ENCODE measurements at places on chromosomes 13 and 19.

GRCh38 chr19:1854542-1855039 lies 6.3 kb upstream of the REXO1 start:
- no peak for DNase-seq

DNA sequence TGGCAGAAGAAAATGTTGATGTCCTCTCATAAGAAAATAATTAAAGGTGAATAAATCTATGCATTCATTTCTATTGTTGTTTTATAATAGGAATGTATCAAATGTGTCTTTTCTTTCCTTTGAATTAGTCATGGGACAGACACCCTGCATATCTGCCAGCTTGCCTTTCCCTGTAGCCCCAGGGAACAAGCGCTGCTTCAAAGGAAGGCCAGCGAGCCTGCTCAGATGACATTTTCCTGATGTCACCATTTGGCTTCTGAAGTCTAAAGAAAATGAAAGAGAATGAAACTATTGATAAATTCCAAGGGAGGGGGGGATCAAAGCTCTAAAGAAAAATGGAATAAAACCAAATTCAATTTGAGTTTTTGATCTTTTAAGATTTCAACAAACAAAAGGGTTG lies 574.8 kb downstream of the IRS2 start:
- DNase-seq: no peak

DNA sequence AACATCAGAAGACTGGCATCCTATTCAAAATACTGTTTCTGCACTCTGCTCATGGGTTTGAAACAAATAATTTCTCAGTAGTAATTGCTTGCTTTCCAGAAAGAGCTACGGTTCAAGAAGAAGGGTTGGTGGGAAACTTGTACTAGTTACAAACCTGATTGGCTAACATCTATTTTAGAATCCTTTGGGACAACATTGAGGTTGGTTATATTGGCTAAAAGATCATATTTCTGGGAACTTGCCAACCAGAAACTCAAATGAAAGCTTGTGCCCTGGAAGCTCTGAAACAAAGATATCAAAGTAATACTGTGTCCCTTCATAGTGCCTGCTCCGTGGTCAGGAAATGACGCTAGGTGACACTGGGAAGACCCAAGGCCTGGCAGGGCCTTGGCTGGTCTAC lies 141.7 kb downstream of the LACC1 start:
- DNase-seq: no peak

GRCh38 chr13:50309882-50310594 lies 294.8 kb downstream of the KCNRG start:
- DNase-seq: no peak

DNA sequence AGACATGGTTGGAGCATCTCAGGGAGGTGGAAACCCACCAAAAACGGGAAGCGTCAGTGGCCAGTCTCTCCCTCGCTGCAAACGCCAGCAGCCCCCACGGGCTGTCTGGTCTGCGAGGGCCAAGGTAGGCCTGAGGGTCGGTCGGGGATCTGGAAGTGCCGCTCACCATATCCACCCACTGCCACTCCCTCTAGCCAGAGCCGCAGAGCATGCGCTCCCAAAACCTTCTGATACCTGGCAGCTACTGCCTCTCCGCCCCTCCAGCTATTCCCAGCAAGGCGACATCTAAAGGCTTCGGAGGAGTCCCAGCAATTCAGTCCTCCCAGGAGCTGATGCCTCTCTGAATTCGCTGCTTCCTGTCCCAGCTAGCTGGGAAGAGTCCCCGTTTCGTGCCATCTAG lies 4.4 kb upstream of the FKRP start:
- DNase-seq: no peak

DNA sequence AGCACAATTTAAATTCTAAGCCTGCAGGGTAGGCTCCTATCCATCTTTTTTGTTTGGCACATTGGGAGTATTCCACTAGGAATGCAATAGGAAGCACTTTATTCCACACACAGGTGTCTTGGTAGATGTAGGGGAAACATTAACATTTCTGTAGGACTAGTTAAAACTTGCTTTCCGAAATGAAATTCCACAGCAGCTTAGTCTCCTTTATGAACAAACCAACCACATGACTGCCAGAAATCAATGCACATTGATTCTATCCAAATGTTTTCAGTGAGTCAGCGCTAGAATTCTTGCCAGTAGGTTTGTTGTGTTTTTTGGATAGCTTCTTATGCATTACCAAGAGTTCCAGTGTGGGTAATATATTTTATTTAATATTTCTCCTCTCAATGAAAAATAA lies 207.9 kb upstream of the CSNK1A1L start:
- no peak for DNase-seq

All from NCI-H1417 treated with DMSO at 0.1 percent for 48 hours (cell line).